H1 (cell line): ENCODE measurements at places on chromosomes 3 and 15. TPM values are rescaled to one million over a fixed set of nuclear protein-coding genes. Genes with fewer than 3 reads are reported as not detected.

The NLGN1 gene
- 4.6 and 7.8 TPM in 2 replicates for polyA plus RNA-seq

GRCh38 chr15:89910891-89911626 is 1.7 kb downstream of the ARPIN start:
- no peak for DNase-seq

DNA sequence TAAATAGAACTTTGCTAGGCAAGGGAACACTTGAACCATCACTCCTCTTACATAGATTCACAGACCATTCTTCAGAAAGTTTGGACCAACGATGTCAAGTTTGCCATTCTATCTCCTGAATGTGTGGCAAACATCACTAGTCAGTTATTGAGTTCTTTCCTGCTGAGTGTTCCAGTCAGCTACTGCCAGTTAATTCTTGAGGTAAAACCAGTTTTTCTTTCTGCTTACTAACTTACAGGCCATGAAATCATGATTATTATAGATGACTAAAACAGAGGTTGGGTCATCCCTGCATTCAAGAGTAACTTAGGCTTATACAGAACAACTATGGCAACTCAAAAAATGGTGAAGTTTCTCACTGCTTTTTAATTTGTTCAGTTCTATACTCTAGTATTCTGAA is 88.2 kb downstream of the AP4E1 start:
- DNase-seq: no peak

DNA sequence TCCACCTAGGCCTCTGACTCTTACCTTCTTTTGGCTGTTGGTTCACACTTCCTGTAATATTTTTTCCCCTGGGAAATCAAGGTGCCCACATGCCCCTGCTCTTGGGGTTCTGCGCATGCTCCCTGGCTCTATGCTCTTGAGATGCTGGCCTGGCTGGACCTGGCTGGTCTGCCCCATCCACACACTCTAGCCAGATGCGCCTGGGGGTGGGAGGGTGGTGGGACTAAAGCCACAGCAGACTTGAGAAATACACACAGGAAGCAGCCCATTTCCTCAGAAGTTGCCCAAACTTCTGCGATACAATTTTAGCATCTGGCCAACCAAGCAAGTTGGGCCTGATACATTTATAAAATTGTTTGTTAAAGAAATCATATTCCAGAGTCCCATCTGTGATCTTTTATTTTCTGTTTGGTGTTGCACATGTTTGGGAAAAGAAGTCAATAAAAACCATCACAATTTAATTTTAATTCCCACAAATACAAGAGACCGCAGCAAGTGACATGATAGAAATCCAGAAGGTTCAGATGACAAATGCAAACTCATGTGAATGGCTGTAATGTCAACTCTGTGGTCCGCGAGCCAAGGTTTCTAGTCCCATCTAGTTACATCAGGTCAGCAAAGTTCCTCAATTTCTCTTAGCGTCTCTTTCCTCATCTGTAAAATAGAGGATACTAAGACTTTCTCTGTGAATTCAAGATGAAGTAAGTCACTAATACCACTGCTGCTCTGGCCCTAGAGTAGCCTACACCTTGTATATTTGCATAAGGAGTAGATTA is 55.9 kb upstream of the MEF2A start:
- no peak for DNase-seq

DNA sequence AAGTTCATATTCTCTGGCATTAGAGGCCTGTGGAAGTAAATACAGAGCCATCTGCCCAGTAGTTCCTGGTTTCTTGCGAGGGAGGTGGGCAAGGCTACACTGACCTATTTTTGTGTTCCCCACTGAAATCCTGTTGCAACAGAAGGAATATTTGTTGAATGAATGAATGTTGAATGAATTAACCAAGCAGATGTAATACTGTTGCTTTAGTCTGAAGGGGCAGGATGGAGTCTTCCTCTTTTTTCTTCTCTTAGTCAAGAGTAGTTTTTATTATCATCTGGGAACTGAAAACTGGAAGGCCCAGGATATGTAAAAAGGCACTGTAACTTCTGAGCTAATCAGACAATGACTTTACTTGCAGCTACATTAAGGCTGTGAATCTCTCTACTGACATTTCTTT is 17.1 kb downstream of the BLOC1S6 start:
- DNase-seq: no peak

- no peak for DNase-seq
Measured at GRCh38 chr3:115982629-115983028, 359.3 kb downstream of the GAP43 start.

GRCh38 chr3:52068730-52069129 is 12.4 kb upstream of the DUSP7 start:
- DNase-seq: no peak
